ENCODE measurements at places on chromosomes 13 and 19.

DNA sequence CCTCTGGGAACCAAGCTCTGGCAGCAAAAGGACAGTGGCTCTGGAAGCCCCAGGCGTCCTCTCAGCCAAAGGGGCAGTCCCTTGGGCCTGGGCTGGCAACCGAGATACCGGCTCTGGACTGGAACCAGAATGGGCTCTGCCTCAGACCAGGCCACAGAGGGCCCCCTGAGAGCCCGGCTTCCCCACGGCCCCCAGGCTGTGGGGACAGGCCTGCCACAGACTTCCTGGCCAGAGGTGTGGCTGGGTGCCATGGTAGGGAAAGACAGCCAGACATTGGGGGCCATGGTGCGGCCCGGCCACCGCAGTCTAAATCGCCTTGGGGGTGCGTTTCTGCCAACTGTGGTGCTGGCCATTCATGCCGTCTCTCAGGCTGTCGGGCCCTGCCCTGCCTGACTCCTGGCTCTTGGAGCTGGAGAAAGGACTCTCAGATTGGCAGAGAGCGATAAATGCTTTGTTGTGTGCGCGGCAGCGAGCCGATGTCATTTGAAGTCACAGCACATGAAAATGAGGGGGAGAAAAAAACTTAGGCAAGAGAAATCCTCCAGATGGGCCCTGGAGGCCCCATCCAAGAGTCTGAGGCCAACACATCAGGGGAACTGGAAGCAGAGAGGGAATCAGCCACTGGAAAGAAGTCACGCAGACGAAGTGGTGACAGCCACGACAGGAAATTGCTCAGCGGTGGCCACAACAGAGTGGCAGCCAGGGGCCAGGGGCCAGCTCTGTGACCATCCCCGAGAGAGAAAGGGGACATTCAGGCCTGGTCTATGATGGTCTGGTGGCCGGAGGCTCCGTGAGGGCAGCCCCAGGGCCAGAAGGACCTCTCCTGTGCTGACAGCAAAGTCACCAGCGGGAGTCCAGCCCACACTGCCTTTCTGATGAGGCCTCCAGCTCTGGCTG, 26.5 kb downstream of the SH3GL1 start:
- no peaks in the 10 kb centered on the region for H3K36me3 ChIP-seq
- no peak for DNase-seq
- H3K27me3 ChIP-seq: no peaks in the 10 kb centered on the region
- peak overlapping the region; percentile 26 for H3K4me3 ChIP-seq
- H3K27ac ChIP-seq: peak overlapping the region; percentile 88
- peaks cover 37% of the 10 kb centered on the region for H3K4me1 ChIP-seq

DNA sequence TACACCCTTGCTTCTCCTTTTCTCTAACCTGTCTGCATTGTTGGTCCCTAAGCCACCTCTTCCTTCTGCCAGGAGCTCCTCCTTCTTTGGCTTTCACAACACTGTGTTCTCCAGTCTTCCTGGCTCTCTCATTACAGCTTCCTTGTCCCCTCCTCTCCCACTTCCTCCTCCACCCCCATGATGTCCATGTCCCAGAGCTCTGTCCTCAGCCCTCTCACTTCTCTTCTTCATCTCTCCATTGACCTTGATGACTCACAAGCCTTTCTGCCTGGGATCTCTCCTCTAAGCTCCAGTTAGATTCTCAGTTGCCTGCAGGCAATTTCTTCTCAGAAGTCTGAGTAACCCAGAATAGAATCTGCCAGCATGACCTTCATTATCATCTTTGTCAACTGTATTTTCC, 100.3 kb upstream of the WASF3 start:
- H3K27me3 ChIP-seq: no peaks in the 10 kb centered on the region
- no peak for DNase-seq
- H3K27ac ChIP-seq: no peak overlapping the region
- H3K4me3 ChIP-seq: no peak overlapping the region
- no peaks in the 10 kb centered on the region for H3K4me1 ChIP-seq

DNA sequence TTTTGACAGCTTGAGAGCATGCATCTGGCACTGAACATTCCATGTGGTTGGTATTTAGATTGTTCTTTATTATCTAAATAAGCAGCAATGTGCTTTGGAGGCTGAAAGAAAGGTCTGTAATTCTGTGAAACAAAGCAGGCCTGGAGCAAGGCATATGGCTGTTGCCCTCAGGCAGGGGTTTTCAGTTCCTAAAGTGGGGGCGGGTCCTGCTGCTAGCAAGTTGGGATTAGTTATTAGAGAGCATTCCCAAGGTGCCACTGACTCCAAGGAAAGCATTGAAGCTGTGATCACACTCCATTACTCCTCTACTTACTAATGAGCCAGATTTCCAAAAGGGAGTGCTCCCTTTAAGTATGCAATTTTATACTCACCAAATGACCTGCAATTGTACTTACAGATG, 432.2 kb downstream of the OLFM4 start:
- H3K4me3 ChIP-seq: no peak overlapping the region
- H3K27me3 ChIP-seq: no peaks in the 10 kb centered on the region
- no peaks in the 10 kb centered on the region for H3K36me3 ChIP-seq
- H3K4me1 ChIP-seq: no peaks in the 10 kb centered on the region
- DNase-seq: no peak

DNA sequence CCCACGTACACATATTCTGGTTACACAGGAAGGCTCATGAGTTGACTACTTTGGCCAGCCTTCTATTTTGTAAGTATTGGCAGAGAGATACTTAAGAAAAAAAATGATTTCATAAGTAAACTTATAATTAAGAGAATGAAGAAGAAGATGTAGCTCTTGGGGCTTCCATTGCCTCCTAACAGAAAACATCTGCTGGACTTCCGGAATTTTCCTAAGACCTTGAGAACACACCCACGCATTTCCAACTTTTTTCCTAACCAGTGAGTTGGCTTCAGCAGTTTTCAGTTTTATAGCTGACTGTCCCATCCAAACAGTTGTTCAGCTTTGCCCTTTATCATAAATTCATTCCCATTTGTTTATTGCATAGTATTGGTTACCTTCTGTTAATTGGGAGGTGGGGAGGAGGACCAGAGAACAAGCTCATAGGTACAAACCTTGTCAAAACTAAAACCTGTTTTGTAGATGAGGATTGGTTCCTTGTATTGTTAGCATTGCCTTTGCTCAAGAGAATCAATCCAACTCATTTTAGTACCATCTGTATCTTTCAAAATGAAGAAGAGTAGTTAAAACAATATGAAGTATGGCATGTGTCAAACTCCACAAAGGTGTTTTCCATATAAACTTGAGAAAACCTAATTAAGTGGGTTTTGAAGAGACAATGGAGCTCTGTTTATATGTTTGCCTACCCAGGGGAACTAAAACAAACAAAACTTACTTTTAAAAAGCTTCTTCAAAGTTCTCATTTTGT, 93.9 kb downstream of the COL4A2 start:
- peak; percentile 16 for DNase-seq
- H3K36me3 ChIP-seq: no peaks in the 10 kb centered on the region
- no peaks in the 10 kb centered on the region for H3K4me1 ChIP-seq
- H3K27ac ChIP-seq: peak overlapping the region; percentile 57
- no peak overlapping the region for H3K4me3 ChIP-seq

DNA sequence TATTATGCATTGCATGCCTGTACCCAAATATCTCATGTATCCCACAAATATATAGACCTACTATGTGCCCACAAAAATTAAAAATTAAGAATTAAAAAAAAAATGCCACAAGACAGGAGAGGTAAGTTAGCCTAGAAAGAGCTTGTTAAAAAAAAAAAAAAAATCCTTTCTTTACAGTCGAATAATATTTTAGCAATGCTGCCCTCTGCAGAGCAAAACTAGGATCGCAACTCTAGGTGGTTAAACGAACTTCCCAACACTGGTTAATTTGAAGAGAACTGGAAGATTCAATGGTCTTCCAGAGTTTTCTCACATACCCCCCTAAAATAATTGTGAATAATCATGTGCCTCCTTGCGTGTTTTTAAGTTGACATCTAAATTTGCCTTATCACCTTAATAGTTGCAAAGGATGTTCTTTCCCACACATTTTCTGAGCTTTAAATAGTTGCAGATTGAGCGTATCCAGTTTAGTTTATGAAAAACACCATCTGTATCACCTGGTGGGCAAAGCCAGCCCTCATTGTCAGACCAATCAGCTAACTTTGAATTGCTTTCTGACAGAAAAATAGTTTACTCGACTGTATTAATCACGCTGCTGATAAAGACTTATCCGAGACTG, 47.4 kb upstream of the RCBTB2 start:
- no peaks in the 10 kb centered on the region for H3K36me3 ChIP-seq
- DNase-seq: peak; percentile 59
- H3K4me3 ChIP-seq: no peak overlapping the region

- peaks cover 4% of the 10 kb centered on the region for H3K4me1 ChIP-seq
- no peaks in the 10 kb centered on the region for H3K27me3 ChIP-seq
- H3K36me3 ChIP-seq: no peaks in the 10 kb centered on the region
- no peak overlapping the region for H3K4me3 ChIP-seq
These were observed 66.3 kb downstream of the ARHGAP35 start for GRCh38 chr19:46927106-46927505.

DNA sequence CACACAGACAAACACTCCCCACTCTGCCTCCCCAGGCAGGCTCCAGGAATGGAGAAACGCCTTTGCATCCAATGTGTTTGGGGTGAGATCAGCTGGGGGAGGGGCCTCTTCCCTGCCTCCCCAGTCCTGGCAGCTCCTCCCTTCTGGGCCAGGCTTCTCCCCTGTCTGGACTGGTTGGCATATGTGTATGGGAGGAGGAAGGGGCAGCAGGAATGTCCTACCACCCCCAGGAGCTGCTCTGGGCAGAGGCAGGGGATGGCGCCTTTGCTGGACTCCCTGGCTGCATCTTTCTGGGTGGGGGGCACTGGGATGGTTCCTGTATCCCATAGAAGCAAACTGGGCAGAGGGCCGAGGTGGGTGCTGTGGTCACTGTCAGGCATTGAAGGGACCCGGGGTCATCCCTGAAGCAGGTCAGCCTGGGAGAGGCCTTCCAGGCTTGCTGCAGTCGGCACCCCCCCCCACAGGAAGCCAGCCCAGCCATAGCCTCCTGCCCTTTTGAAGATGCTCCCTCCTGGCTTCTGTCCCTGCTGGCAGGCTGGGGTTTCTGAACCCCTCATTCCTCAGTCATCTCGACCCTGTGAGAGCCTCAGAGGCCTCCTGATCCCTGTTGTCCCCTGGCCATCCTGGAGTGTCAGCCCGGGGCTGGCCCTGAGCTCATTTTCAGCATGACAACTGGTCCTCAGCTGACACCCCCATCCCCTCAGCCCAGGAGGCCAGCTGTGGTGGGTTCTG, 21.2 kb upstream of the SLC7A10 start:
- no peak overlapping the region for H3K27ac ChIP-seq

- no peak overlapping the region for H3K4me3 ChIP-seq
- DNase-seq: no peak
- H3K36me3 ChIP-seq: no peaks in the 10 kb centered on the region
- no peaks in the 10 kb centered on the region for H3K27me3 ChIP-seq
These were observed 14.0 kb downstream of the JOSD2 start for GRCh38 chr19:50497022-50497405.

DNA sequence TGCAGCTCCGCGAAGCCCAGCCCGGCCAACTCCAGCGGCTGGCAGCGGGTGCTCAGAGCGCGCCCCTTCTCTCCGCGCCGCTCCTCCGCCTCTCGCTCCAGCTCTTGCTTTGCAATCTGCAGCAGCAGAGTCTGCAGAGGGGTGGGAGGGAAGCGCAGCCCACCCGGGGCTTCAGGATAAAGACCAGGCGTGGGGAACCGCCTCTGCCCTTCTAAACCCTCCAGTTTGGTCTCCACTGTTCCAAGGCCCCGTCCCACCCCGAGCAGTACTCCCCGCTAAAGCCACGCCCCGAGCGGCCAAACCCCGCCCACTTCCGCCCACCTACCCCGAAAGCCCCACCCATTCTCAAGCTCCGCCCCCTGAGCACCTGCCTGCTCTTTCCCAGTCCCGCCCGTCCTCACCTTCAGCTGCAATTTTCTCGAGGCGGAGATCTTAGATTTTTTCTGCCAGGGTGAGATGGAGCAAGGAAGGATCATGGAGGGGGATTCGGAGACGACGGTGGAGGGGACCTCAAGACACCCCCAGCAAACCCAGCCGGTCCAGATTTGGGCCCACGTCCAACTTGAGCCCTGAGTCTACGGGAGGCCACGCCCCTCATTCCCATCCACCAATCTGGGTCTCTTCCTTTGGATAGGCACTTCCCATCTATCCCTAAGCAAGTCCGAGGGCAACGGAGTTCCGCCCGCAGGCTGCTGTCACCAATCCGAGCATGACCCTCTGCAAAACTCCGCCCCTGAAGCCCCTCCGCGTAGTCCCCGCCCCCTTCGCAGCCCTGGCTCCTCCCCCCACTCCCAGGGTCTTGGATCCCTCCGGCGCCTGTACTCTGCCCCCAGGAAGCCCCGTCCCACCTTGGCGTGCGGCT, 1.1 kb downstream of the TNNI3 start:
- no peaks in the 10 kb centered on the region for H3K4me1 ChIP-seq
- peak overlapping the region; percentile 52 for H3K4me3 ChIP-seq
- no peak for DNase-seq
- H3K36me3 ChIP-seq: no peaks in the 10 kb centered on the region
- no peak overlapping the region for H3K27ac ChIP-seq

- H3K36me3 ChIP-seq: no peaks in the 10 kb centered on the region
- H3K27ac ChIP-seq: no peak overlapping the region
- no peaks in the 10 kb centered on the region for H3K4me1 ChIP-seq
- DNase-seq: no peak
- no peak overlapping the region for H3K4me3 ChIP-seq
These were observed 330.8 kb downstream of the TBC1D4 start for GRCh38 chr13:75151081-75151643.

DNA sequence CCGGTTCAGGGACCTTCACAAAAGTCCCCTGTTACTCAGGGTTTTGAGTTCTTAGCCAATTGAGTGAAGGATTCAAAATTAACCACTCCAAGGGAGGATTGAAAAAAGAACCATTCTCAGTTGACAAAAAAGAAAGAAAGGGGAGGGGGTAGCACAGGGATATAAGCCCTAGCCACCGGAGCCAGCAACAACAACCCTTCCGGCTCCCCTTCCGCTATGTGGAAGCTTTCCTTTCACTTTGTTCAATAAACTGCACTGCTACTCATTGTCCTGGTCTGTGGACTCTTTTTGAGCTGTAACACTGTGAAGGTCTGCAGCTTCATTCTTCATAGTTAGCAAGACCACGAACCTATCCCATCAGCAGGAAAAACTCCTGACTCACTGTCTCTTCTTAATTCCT, 1488.1 kb upstream of the PRR20A start:
- H3K27ac ChIP-seq: no peak overlapping the region
- no peak overlapping the region for H3K4me3 ChIP-seq
- no peak for DNase-seq
- no peaks in the 10 kb centered on the region for H3K36me3 ChIP-seq

GRCh38 chr19:12786141-12786870, 5.0 kb upstream of the JUNB start:
- no peaks in the 10 kb centered on the region for H3K27me3 ChIP-seq
- H3K4me3 ChIP-seq: peak overlapping the region; percentile 39
- DNase-seq: peak; percentile 82
- peaks cover 44% of the 10 kb centered on the region for H3K4me1 ChIP-seq
- H3K36me3 ChIP-seq: no peaks in the 10 kb centered on the region

DNA sequence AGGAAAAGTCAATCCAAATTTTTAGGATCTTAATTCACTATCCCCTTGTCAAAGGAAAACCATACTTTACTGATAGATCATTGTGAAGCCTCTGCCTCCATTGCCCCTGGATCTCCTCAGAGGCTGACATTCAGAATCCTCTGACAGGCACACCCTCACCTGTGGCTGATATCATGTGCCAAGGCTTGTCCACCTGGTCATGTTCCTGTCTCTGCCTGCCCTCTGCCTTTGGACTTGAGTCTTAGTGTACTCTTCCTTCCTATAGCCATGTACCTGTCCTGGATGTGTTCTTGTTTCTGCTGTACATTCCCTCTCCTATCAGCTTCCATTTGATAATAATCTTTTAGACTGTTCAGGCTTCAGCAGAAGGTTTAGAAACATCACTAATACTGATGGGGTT, 179.4 kb downstream of the TNFSF13B start:
- no peaks in the 10 kb centered on the region for H3K27me3 ChIP-seq
- no peaks in the 10 kb centered on the region for H3K36me3 ChIP-seq
- no peak overlapping the region for H3K4me3 ChIP-seq
- no peak overlapping the region for H3K27ac ChIP-seq
